ENCODE measurements at places on chromosomes 5 and 9.

DNA sequence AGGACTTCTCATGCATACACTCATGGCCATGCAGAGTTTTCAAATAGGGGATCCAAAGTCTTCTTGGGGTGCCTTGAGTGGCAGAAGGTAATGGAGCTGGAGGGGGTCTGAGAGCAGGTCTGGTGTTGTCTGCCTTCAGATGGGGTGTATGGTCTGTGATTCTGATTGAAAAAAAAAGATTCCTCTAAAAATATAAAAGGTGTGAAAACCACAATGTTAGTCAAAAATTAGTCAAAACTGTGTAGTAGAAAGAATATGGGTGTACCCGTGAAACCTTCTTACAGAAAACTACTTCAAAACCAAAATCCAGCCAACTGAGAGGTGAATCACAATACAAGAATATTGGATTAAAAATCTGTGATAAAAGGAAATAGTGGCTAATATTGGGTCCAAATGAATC is 20.1 kb downstream of the DOCK2 start:
- DNase-seq = no peak

DNA sequence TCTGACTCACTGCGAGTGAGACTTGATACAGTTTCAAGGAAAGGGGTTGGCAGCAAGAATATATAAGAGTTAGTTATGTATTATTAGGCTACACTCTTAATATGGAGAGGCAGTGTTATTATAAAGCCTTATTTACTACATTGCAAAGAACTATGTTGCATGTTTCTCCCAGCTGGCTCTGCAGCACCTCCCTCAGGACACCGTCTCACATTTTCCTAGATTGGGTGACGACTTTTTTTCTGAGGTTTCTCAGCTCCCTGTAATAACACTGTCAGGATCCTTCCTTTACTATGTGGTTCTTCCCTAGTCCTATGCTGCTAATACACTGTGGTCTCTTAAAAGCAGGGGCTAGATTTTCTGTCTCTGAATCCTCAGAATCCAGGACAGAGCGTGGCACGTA is 153.7 kb downstream of the INSYN2B start:
- DNase-seq = peak; percentile 37

- no peak for DNase-seq
Measured at GRCh38 chr9:86500667-86501435, 146.6 kb upstream of the TUT7 start.

GRCh38 chr5:93381057-93381456 is 200.0 kb downstream of the NR2F1-AS1 start:
- no peak for DNase-seq

DNA sequence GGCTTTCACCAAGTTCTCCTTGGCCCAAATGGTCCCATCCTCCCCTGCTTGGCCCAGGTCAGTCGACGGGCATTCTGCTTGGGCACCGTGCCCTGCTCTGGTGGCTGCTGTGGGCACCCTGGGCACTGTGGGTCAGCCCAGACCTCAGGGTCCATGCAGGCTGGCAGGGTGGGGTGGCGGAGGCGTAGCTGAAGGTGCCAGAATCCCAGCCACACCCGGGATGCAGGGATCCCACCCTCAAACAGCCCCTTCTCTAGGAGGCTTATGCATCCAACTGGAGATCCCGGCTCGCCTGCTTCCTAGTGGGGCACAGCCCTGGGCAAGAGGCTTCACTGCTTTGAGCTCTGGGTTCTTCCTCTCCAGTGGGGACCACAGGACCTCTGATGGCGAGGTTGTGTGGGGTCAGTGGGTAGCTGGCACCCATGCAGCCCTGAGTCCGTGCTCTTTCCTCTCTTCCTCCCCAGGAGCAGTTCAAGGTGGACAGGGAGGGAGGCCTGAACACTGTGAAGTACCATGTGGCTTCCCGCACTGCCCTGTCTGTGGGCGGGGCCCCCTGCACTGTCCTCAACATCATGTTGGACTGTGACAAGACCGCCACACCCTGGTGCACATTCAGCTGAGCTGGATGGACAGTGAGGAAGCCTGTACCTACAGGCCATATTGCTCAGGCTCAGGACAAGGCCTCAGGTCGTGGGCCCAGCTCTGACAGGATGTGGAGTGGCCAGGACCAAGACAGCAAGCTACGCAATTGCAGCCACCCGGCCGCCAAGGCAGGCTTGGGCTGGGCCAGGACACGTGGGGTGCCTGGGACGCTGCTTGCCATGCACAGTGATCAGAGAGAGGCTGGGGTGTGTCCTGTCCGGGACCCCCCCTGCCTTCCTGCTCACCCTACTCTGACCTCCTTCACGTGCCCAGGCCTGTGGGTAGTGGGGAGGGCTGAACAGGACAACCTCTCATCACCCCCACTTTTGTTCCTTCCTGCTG is 9.4 kb downstream of the B4GALT7 start:
- DNase-seq = no peak

- peak; percentile 35 for DNase-seq
Measured at GRCh38 chr9:95920017-95920416, 44.5 kb downstream of the ERCC6L2 start.

GRCh38 chr9:106981396-106982287 is 118.7 kb downstream of the ZNF462 start:
- DNase-seq = no peak

Data from hematopoietic multipotent progenitor cell treated with erythropoietin and hydrocortisone succinate and interleukin-3 and kit ligand, for 4 days (in vitro differentiated cells).